Mesothelial cell of epicardium (in vitro differentiated cells): ENCODE measurements at places on chromosomes 11 and 22.
A peak's percentile ranks its signal among the peaks of the same experiment; 100 is the strongest.

DNA sequence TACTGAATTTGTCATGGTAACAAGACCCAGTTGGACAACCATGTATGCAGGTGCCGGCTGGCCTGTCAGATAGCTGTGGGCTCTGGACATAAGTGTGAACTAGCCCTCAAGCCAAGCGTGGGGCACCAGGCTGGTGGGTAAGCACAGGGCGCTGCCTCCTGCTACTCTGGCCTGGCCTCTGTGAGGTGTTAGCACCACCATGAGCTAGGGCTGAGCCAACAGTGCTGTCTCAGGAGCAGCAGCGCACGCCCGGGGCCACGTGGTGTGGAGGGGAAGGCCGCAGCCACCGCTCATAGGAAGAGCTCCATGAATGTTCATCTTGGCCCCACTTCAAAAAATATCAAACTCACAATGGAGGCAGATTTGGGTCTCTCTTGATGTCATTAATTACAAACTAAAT is 35.3 kb upstream of the GNB1L start:
- DNase-seq, result no peak

DNA sequence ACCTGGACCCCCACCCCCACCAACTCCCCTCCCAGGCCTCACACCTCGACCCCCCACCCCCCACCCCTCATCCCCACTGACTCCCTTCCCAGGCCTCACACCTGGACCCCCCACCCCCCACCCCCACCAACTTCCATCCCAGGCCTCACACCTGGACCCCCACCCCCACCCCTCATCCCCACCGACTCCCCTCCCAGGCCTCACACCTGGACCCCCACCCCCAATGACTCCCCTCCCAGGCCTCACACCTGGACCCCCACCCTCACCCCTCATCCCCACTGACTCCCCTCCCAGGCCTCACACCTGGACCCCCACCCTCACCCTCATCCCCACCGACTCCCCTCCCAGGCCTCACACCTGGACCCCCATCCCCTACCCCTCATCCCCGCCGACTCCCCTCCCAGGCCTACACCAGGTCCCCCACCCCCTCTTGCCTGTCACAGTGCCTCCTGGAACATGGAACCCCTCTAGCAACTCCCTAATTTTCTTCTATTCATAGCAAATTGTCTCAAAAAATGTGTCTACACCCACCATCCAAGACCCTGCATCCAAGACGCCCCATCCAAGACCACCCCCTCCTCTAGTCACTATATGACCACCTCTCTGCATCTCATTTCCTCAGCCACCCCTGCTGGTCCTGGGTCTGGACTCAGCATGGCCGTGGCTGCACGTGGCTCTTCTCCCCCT is 36.9 kb upstream of the BRSK2 start:
- no peak for DNase-seq

DNA sequence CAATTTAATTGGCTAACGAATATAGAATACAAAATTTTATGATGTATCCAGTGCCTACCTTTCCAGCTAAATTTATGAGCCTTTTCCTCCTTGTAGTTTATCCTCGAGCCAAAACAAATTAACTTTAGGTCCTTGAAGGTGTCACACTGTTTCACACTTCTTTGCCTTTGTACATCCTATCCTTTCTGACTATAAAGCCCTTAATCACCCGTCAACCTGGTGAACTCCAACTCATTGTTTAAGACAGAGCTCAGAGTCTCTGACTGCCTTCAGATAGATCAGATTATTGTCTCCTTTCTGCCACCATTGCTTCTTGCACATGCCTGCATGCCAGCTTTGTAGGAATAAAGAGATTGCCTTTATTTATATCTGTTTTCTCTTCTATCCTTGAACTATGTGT is 58.8 kb downstream of the CNTN5 start:
- no peak for DNase-seq

- no peak for DNase-seq
Measured at GRCh38 chr11:107598225-107599139, 7.5 kb downstream of the ELMOD1 start.

DNA sequence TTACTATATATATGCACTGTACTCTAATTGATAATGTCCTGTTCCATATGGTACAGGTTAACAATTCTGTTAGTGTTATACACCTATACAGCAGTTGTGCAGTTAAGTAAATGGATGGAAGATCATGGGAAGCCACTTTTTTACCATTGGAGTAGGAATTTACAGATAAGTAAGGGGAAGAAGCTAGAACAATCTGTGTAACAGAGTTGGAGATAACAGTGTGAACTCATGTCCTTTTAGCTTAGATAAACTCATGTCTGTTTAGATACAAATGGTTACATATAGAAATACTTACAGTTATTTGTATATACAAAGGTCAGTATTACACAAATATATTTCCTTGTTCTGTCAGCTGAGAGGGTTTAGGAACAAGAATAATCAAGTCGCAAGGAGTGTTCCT is 6.8 kb upstream of the DEUP1 start:
- DNase-seq, result no peak

DNA sequence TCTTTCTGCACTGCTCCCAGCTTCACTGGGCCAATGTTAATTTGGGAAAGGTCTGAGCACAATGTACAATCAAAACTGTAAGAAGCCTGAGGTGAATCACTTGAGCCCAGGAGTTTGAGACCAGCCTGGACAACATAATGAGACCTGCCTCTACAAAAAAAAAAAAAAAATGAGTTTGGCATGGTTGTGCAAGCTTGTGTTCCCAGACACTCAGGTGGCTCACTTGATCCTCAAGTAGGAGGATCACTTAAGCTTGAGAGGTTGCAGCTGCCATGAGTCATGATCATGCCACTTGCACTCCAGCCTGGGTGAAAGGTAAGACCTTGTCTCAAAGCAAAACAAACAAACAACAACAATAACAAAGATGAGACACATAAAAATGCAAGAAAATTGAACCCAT is 38.6 kb upstream of the SC5D start:
- no peak for DNase-seq

- DNase-seq, result no peak
Measured at GRCh38 chr22:40196628-40197360, 19.1 kb downstream of the TNRC6B start.

GRCh38 chr11:120128392-120129119 is 9.4 kb downstream of the TRIM29 start:
- no peak for DNase-seq

GRCh38 chr11:117840881-117841550 is 16.5 kb upstream of the FXYD2 start:
- peak; percentile 17 for DNase-seq
